ENCODE measurements at places on chromosomes 2 and 18.

DNA sequence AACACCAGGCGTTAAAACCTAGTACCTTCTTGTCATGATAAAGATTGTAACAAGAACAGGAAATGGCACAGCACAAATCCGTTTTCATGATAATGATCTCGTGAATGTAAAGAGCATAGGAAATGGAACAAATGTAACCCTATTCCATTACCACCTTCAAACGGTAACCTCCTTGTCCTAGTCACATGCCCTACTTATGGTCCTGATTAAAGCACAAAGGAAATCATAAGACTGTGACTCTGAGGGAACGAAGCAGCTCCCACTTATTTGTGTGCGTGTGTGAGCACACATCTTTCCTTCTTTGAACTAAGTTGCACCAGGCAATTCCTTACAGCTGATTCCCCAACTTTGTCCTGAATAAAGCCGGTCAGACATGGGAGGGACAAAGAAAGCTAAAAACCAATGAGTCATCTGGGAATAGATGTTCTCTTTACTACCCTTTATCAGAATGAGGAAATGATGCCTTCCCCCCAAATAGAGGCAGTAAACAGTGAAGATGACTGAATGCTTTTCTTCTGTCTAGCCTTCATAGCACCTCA is 192.6 kb downstream of the IKZF2 start:
- no peak for DNase-seq

GRCh38 chr2:241870611-241871537 is 1.3 kb downstream of the RTP5 start:
- no peak for DNase-seq

- DNase-seq: no peak
These were observed 15.2 kb downstream of the CAPG start for GRCh38 chr2:85394976-85395375.

- DNase-seq: no peak
These were observed 18.8 kb downstream of the FBXO41 start for GRCh38 chr2:73265298-73266060.

- DNase-seq: no peak
These were observed 73.5 kb downstream of the KCNF1 start for GRCh38 chr2:10985260-10985659.

DNA sequence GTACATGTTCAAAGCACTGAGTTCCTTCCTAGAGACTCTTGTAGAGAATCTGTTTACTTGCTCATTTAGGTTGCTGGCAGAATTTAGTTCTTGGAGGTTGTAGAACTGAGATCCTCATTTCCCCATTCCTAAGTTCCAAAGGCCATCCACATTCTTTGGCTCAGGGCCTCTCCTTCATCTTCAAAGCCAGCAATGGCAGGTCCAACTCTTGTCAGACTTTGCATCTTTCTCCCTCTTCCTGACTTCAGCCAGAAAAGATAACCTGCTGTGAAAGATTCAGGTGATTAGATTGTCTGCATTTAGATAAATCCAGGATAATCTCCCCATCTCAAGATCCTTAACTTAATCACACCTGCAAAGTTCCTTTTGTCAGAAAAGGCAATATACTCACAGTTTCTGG is 51.1 kb downstream of the SOCS6 start:
- DNase-seq: no peak

DNA sequence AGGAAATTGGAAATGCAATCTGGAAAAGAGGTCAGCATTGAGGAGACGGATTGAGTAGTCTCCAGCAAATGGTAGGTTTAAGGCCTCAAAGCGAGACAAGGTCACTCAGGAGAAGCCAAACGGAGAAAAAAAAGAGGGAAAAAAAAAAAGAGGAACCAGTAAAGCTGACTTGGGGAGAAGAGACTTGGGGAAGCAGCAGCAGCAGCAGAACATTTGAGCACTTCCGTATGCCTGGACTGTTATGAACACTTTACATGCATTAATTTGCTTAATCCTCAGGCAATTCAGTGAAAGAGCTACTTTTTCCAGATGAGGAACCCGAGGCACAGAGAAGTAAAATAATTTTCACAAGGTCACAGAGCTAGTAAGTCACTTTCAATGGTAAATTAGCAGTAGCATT is 81.3 kb downstream of the OSBPL6 start:
- DNase-seq: no peak

GRCh38 chr2:113263546-113263945 is 15.2 kb downstream of the PAX8 start:
- no peak for DNase-seq

DNA sequence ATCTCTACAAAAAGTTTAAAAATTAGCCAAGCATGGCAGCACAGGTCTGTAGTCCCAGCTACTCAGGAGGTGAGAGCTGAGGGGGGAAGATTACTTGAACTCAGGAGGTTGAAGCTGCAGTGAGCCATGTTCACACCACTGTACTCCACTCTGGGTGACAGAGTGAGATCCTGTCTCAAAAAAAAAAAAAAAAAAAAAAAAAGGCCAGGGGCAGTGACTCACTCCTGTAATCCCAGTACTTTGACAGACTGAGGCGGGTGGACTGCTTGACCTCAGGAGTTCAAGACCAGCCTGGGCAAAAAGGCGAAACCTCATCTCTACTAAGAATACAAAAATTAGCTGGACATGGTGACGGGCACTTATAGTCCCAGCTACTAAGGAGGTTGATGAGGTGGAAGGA is 37.0 kb downstream of the PUM2 start:
- DNase-seq: no peak

- no peak for DNase-seq
These were observed 28.8 kb downstream of the MYL1 start for GRCh38 chr2:210286123-210286680.

DNA sequence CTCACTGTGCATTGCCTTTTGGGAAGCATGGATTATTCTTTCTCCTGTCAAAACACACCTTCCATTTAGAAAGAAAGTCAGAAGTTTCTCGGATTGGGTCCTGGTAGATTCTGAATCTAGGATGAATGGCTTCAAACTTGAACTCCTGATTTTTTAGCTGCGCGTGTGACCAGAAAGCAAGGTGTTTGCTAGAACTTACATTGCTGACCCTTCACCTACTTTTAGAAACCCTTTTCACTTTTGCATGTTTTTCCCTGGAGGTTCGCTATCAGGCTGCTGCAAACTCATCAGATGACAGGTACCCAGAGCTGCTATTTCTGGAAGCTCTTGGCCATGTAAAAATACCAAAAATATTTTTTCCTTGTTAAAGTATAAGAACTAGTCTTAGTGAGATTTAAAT is 132.0 kb downstream of the QPCT start:
- no peak for DNase-seq
